Stimulated activated CD8-positive, alpha-beta memory T cell treated with anti-CD3 and anti-CD28 coated beads, Interleukin-15, amount 100 ng/mL, for 1 hour (primary cell): ENCODE measurements at places on chromosomes 4 and X.

- DNase-seq = no peak
These were observed 1.5 kb upstream of the EDNRA start for GRCh38 chr4:147479376-147479775.

GRCh38 chr4:151718984-151719955 is 41.5 kb downstream of the GATB start:
- no peak for DNase-seq

DNA sequence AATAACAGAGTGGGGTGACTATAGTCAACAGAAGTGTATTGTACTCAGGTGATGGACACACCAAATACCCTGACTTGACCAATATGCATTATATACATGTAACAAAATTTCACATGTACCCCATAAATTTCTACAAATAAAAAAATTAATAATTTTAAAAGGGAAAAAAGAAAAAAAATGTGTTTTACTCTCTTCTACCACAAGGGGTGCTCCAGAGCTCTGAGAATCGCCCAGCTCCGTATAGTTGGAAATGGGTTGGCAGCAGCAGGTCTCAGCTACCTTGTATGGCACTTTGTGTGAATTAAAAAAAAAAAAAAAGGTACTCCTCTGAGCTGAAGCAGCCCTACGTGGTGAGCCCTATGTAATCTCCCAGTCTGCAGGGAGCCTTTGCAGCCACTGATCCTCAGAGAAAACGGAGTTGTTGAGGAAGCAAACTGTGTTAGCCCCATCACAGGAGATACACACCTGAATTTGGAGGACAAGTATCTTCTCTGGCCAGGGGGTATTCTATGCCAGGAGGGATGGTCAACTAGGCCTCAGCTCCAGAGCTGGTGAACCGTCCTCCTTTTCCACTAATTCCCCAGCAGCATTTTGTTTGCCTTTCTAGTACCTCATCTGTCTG is 17.2 kb upstream of the POLA1 start:
- DNase-seq = no peak

DNA sequence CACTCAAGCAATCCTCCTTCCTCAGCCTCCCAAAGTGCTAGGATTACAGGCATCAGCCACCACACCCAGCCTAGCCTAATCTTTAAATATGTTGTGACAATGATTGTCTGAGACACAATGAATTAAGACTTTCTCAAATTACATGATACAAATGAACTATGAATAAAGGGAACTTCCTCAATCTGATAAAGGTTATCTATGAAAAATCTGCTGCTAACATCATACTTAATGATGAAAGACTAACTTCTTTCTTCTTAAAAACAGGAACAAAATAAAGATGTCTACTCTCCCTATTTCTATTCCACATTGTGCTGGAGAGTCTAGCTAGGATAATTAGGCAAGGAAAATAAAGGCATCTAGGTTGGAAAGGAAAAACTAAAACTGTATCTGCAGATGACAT is 60.0 kb downstream of the PDHA1 start:
- DNase-seq = no peak

DNA sequence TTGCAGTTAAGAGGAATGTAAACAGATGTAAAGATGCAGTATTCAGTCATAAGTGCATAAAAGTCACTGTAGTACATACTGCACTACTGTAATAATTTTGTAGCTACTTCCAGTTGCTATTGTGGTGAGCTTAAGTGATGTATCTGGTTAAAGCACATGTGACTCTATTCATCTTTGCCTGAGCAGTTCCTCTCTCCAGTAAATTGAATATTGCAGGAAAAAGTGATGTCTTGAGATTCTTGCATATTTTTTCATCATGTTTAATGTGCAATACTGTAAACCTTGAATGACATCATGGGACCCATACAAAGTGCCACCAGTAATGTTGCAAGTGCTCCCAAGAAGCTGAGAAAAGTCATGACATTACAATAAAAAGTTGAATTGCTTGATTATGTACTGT is 9.6 kb downstream of the UBA6 start:
- DNase-seq = no peak
